ENCODE measurements at places on chromosomes 6 and 20.

DNA sequence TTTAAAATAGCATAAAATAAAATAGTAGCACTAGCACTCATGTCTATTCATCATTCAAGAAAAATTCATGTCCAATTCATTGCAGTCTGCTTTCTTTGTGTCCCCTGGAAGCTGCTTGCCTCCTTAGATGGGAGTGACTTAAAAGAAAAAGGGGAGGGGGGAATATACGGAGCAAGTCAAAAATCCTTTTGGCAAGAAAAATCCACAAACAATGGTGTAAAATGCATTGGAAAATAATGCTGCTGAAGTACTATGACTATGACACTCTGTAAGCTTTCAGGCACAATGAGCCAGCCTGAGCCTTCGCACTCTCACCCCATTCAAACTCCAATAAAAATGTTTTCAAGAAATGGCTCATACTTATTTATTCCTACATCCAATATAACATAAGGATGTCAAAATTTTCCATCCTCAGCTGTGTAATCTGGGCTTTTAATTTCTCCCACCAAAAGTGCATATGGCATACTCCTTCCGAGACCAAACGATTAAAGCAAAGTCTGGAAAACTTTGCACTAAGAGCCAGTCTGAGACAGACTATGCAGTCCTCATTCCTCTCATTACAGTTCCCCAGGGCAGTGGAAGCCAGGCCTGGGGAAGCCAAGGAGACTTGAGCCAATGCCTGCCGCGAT is 790 bp downstream of the NEDD9 start:
- no peak for DNase-seq

GRCh38 chr6:151325075-151326050 is 66.0 kb downstream of the ZBTB2 start:
- DNase-seq, result peak; percentile 18

DNA sequence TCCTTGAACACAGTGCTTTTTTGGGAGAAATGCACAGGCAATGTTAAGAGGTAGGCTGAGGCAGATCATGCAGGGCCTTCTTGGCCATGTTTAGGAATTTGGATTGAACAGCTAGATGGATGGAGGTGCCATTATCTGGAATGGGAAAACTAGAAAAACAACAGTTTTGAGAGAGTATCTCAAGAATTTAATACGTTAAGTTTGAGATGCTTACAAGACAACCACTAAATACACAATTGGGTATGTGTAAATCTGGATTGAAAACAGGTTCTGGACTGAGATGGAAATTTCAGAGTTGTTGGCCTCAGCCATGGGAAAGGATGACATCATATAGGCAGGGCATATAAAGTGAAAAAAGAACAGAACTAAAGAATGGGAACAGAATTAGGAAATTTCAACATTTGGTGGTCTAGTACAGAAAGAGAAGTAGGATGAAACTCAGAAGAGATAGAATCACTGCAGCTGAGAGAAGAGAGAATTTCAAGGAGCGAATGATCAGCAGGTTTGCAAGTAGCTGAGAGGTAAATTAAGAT is 37.1 kb downstream of the NCOA7 start:
- no peak for DNase-seq

GRCh38 chr20:36439040-36439730 is 102.1 kb upstream of the MYL9 start:
- DNase-seq, result peak; percentile 39

- no peak for DNase-seq
These were observed 1.0 kb downstream of the CCN2 start for GRCh38 chr6:131949909-131950766.

DNA sequence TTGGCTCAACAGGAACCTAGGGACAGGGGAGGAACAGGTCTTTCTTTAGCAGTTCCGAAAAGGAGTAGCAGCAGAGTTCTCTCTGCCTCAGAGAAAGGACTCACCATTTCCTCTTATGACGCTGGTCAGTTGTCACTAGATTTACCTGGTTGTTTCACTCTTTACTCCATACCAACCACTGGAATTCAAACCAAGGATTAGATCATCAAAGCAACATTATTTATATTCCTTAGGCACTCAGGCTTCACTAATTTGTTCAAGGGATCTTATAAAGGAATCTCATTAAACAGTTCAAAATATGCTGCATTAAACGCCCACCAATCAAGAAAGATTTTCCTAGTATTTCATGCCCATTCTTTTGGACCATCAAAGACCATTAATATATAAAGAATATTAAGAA is 1129.5 kb upstream of the MAP3K7 start:
- DNase-seq, result no peak

DNA sequence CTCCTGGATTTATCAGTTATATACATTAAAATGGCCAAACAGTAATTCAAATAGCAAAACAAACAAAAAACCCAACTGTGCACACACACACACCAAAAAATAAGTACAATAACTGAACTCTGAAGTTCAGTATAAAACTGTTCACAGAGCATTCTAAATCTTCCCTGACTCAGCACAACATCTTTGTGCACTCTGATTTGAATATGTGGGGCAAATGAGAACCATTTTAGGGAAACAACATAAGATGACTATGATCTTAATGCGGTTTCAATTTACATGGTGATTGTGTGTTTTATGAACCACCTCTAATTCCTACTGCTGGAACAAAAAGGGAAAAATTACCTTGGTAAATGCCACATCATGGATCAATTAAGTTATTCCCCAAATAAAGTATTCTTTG is 41.7 kb downstream of the PLAGL1 start:
- no peak for DNase-seq
